ENCODE measurements at places on chromosomes 3 and 15.

- DNase-seq, result peak; percentile 46
Measured at GRCh38 chr3:71416876-71417275, 166.7 kb downstream of the FOXP1 start.

DNA sequence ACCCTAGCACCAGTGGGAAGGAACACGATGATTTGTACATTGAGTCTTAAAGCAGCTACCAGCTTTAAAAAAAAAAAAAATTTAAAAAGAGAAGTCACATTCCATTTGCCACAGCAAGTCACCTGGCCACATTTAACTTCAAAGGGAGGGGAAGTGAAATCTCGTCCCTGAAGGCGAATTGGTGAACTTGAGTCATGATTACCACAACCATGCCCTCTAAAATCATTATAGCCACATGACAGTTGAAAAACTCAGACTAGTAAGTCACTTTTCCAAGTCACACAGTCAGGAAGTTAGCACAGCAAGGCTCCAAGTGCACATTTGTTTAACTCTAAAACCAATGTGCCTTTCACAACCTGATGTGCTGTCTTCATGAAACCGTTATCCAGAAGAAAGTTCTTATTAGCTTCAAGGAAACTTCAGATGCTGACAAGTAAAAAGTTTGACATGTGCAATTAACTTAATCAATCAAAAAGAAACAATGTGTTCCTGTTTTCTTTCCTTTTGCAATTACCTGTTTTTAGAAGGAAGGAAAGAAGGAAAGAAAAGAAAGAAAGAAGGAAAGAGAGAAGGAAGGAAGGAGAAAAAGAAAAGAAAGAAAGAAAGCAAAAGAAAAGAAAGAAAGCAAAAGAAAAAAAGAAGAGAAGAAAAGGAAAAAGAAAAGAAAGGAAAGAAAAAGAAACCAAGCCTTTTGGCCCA is 8.3 kb upstream of the THSD4 start:
- no peak for DNase-seq

- no peak for DNase-seq
Measured at GRCh38 chr3:124246376-124246775, 254.5 kb upstream of the ROPN1 start.

DNA sequence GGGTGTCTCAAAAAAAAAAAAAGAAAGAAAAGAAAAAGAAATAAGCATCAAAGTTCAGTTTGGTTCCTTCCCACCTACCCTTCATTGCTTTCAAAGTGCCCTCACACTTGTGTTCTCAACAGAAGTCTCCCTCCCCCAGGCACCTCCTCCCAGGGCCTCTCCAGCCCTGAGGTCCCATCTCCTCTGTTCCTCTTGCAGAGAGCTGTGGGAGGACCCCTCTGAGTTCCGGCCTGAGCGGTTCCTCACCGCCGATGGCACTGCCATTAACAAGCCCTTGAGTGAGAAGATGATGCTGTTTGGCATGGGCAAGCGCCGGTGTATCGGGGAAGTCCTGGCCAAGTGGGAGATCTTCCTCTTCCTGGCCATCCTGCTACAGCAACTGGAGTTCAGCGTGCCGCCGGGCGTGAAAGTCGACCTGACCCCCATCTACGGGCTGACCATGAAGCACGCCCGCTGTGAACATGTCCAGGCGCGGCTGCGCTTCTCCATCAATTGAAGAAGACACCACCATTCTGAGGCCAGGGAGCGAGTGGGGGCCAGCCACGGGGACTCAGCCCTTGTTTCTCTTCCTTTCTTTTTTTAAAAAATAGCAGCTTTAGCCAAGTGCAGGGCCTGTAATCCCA is 6.1 kb downstream of the CYP1A2 start:
- no peak for DNase-seq

GRCh38 chr3:142888099-142888480 is 793 bp downstream of the PCOLCE2 start:
- DNase-seq, result no peak

- DNase-seq, result no peak
Measured at GRCh38 chr3:181715571-181716340, 4.0 kb downstream of the SOX2 start.

DNA sequence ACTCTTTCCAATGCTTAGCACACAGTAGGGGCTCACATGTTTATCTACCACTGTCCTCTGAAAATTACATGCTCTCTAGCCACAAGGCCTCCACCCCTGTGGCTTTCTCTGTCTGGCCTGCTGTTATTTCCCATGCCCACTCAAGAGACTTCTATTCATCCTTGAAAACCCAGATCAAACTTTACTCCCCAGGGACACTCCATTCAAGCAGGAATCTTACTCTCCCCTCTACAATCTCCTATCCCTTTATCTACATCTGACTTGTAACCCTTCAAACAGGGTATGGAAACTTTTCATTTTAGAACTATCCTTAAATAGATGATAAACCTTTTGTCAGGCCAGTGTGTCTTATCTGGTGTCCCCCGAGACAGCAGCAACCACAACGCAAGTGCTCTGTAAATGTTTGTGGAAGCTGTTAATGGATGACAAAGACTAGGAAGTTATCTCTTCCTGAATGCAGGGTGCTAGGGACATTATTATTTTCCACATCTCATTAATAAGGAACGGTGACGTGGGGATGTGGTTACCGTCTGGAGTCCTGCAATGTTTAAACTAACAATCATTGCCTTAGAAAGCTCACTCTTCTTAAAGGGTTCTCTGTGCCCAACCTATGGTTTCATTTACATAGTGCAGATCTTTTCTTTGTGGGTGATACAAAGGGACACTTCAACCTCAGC is 322.3 kb downstream of the ARRDC4 start:
- no peak for DNase-seq

DNA sequence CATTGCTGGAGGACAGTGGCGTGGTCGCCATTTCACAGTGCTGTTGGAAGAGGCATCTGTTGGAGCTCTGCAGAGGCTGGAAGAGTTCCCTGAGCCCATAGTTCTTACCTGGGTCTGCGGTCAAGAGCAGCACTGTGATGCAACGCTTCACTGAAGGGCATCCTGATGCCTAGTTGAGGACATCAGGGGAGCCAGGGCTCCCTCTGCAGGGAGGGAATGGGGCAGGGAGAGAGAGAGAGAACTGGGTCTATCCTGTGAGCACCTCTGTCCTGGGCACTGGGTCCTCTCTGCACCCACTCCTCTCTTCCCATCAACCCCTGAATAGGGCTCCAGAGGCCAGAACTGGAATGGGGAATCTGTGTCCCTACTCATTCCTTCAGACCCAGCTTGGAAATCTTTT is 23.9 kb upstream of the MOBP start:
- no peak for DNase-seq

DNA sequence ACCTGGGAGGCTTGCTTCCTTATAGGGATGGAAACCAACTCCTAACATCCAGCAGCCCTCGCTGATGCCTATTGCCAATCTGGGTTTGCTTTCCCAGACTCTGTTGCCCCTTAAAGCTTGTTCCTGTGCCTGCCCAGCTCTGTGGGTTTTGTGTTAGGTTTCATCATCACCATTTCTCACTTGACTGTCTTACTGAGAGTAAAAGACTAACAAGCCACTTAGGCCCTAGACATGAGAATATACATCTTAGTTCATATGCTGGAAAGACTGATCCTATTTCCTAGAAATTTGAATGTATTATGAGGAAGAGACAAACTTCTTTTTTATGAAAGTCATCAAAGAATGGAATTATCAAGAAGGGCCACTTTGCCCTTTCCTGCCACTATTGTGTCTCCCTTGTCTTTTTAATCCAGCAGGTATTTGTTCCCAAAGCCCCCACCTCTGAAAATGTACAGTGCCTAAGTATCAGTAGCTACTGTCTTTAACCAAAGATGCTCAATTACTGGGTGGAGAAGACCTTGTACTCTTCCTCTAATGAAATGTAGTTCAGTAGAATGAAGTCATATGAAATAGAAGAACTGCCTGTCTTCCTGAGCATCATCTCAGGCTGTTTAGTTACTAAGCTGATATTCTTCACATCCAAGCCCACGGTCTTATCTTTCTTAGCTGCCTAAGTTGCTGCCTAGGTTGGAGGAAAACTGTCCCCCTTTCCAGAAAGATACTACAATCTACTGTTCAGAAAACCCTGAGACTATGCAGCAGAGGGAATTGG is 59.8 kb upstream of the ZPLD1 start:
- no peak for DNase-seq

- DNase-seq, result no peak
Measured at GRCh38 chr3:41219424-41219823, 20.1 kb downstream of the CTNNB1 start.

GRCh38 chr3:6989608-6990291 is 128.8 kb downstream of the GRM7 start:
- no peak for DNase-seq

All from CD4-positive, alpha-beta T cell treated with Interleukin-15 for 4 hours (primary cell).